ENCODE measurements at places on chromosomes 11 and 22.

GRCh38 chr11:74818283-74818946 lies 69.8 kb downstream of the RNF169 start:
- no peak for DNase-seq

- no peak for DNase-seq
Measured at GRCh38 chr11:74020539-74020938, 11.7 kb upstream of the UCP3 start.

DNA sequence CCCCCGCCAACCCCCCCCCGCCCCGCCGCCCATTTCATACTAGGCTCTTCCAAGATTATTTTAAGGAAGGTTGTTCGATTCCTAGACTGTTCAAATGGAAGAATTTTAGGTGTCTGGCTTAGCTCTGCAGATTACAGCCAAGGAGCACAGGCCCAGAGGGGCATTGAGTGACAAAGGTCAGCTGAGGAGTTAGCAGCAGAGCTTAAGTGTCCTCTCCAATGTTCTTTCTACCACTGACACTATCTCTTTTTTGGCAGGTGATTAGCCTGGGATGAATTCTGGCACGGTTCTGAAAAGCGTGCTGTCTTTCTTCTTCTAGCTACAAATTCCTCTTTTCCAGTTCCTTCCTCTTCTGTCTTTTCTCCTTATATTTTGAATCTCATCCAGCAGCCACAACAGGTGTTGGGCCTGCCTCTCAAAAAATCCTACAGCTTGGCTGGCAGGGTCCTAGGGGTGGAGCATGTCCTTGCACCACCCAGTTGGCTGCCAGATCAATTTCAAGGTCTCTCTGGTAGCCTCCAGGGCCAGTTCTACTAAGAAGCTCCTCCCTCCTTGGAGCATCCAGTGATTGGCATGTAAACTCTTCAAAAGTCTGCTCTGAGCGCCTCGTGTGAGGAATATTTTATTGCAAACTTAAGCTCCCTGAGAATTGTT lies 23.0 kb downstream of the KCNE3 start:
- no peak for DNase-seq

GRCh38 chr11:126157326-126158030 lies 54.0 kb downstream of the RPUSD4 start:
- DNase-seq = no peak

GRCh38 chr22:21714059-21714770 lies 21.4 kb downstream of the YPEL1 start:
- no peak for DNase-seq

- DNase-seq = no peak
Measured at GRCh38 chr22:40407021-40407761, 36.8 kb downstream of the SGSM3 start.

- no peak for DNase-seq
Measured at GRCh38 chr11:119530509-119530908, 107.5 kb upstream of the THY1 start.

GRCh38 chr22:27731621-27732020 lies 69.9 kb downstream of the MN1 start:
- DNase-seq = no peak

DNA sequence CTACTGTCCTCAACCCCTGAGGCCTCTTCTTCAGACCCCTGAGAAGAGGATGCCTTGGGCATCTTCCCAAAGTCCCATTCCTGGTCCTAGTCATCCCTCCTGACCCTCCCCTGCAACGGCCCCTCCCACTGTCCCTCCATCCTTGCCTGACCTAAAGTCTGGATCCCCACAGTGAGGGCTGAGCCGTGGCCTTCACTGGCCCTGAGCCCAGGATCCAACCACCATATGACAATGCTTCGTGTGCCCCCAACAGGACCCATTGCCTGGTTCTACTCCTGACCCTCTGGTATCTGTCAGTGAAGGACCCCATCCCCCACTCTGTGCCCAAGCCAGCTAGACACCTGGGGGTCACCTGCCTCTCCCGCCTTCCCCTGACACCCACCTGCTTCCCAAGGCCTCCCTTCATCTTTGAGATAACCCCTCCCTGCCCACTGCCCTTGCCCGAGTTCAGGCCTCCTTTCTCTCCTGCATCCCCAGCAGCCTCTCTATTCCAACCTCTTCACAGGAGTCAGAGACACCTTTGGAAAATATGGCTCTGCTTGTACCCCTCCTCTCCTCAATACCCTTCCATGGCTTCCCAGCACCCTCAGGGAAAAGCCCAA lies 48.0 kb downstream of the LRRC32 start:
- no peak for DNase-seq

DNA sequence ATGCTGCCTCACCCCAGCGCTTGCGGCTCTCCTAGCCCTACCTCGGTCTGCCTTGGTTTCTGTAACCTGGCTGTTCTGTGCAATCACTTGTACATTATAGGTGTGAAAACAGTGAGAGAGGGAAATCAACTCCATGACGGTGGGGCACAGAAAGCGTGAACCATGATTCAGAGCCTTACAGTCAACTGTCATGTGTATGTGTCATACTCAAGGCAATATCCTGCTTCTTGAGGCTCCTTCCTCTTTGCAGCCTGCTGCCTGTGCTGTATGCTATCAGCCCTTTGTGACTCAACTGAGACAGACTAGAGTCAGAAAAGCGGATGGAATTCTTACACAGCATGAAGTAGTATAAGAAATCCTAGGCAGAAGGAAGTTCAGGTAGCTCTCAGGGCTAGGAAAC lies 2.1 kb downstream of the NRIP3 start:
- no peak for DNase-seq

DNA sequence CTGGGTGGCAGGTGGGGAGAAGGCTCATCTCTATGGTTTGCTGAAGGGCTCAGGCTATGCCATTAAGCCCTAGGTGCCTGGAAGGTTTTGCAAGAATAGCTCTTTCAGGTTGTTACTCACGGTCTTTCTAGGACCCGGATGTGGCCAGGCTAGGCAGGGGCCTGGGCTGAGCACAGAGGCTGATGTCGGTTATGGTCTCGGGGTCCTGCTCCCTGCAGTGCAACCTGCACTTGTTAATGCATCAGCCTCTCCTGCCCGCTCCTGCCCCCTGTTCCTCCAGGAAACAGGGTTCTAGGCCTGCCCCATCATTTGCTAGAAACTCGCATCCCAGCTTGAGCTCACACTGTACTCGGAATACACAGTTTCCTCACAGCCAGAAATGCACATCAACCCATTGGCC lies 79.1 kb upstream of the SLC22A12 start:
- no peak for DNase-seq

- no peak for DNase-seq
Measured at GRCh38 chr11:98589967-98590366, 430.8 kb upstream of the CNTN5 start.

DNA sequence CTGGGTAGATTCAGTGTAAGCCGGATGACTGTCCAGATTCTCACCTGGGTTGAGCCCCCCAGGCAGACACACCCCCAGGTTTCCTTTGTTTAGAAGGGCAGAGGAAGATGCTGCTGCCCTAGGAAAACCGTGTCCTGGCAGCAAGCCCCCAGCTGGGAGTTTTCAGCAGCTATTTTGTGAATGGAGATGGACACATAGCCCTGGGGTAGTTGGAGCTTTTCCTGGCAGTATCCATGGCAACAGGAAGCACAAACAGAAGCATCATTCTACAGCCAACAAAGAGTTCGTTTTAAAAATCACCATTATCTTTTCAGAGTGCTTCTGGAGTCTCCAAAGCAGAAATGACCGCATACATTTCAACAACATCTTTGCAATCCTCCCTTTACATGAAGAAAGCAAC lies 245.5 kb downstream of the BRD1 start:
- no peak for DNase-seq

GRCh38 chr11:94537031-94537600 lies 6.6 kb upstream of the FUT4 start:
- no peak for DNase-seq

GRCh38 chr11:16357775-16358174 lies 1.4 kb upstream of the SOX6 start:
- DNase-seq = no peak

- DNase-seq = no peak
Measured at GRCh38 chr11:60761436-60762190, 4.9 kb downstream of the MS4A15 start.

DNA sequence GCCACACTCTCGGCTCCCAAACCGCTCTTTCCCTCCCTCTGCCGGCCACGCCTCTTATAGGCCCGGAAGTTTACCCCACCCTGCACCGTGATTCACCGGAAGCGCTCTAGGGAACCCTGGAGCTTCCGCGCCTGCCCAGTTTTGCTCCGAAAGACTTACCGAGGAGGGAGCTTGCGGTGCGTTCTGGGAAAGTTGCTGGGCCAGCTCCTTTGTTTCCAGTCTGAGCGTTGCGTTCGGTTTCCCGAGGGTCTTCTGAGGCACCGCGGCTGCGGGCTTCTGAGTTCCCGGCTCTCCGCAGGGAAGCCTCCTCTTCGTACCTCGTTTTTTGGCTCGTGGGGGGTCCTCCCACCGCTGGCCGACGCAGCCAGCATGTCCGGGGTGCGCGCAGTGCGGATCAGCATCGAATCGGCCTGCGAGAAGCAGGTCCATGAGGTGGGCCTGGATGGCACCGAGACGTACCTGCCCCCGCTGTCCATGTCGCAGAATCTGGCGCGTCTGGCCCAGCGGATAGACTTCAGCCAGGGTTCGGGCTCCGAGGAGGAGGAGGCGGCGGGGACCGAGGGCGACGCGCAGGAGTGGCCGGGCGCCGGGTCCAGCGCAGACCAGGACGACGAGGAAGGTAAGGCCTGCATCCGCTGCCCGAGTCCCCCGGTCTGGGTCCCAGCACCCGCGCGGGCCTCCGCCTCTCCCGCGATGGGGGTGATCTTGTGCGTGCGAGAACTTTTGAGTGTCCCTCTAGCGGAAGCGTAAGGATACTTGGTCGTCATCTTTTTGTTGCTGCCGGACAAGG lies at the start of gene MED17:
TSS of gene MED17 (plus strand) at position 138 of the 790 bp plus-strand sequence. CDS start at position 370, 232 bp downstream.
- peak; percentile 52 for DNase-seq

GRCh38 chr11:111635706-111636045 lies 33.4 kb downstream of the SIK2 start:
- DNase-seq = peak; percentile 14

DNA sequence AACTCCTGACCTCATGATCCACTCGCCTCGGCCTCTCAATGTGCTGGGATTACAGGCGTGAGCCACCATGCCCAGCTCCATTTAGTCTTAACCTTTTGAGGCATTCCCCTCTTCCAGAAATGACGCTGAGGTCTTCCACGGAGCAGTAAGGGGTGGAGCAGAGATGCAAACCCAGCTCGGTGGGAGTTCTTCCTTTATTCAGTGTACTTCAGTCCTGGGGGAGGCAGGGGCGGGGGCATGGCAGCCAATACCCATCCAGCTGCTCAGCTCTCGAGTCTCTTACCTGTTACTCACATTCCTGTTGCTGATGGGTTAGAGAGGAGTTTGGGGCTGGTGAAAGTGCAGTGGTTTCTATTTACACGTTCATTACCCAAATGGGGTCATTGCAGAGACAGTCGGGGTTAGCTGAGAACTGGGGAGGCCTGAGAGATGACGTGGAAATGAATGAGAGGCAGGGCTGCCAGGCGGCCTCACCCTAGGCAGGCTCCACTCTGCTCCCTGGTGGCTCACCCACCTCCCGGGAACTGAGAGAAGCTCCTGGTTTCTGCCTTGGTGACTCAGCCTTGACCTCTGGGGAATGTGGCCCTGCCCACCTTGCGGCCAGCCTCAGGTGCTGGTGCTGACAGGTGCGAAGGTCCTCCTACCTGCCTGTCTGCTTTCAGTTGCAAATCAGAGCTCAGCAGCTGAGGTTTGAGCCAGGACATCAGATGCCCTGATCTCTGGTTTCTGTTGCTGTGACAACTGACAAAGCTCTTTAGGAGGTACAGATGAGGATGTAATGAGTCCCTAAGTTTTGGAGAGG lies 13.4 kb upstream of the ST14 start:
- DNase-seq = no peak

- DNase-seq = no peak
Measured at GRCh38 chr22:45692549-45692948, 20.9 kb downstream of the ATXN10 start.

- DNase-seq = no peak
Measured at GRCh38 chr11:77771135-77771534, 49.4 kb downstream of the RSF1 start.

DNA sequence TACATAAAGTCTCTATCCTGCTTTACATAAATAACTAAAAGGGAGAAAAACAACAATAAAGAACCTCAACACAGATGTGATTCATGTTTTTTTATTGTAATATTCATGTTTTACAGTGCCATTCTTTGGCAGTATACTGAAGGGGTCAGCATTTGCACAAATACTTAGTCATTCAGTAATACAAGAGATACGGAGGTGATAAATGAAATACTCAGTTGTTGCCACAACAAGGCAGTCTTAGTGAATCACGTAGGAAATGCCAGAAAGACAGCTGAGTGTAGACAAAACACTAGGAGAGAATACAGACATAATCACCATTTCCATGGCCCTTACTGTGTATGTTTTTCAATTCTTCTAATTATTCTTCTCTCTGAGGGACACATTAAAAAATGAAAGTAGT lies 910.4 kb downstream of the METTL15 start:
- DNase-seq = no peak

- no peak for DNase-seq
Measured at GRCh38 chr11:12725055-12725862, 51.0 kb downstream of the TEAD1 start.

DNA sequence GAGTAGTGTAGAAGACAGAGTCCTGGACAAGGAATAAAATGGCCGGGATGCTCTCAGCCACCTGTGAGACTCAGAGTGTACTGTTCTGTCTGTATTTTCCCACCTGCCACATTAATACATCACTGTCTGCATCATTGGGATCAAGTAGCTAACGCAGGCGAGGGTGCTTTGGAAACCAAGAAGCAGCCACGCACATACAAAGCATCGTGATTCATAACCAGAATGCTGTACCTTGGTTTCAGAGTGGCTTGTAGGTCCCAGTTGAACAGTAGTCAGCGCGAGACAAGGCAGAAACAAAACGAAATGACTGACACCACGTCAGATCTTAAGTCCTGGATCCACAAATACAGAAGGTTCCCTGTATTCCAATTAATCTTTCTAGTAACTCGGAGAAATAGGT lies 198.3 kb downstream of the GRIK4 start:
- no peak for DNase-seq

DNA sequence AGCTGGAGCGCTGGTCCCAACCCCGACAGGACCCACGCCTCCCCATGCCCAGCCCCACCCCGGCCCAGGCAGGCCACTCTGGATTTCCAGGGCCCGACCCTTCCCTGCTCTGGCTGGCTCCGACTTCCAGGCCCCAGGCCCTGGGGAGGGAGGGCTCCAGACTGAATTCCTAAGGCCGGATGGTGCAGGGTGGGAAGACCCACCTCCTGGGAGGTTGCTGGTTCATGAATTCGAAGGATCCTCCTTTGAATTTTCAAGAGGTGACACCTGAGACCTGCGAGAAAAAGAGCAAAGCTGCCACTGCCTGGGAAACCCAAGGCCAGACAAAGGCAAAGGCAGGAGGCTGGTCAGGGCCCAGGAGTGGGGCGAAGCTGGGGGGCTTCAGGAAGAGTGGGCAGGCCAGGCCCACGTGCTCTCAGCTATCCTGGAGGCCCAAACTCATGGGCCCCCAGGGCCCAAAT lies 47.0 kb upstream of the LINC01488 start:
- no peak for DNase-seq

DNA sequence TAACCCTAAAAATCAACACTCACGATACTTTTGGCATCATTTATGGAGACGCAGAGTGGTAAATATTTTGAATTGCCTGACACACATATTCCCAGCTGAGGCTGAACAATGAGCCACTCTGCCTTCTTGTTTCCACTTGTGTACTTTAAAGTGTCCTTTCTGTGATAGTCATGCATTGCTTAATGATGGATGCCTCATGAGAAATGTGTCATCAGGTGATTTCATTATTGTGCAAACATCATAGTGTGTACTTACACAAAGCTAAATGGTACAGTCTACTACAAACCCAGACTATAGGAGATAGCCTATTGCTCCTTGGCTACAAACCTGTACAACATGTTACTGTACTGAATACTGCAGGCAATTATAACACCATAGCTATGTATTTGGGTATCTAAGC lies 44.2 kb downstream of the MRE11 start:
- no peak for DNase-seq

- DNase-seq = no peak
Measured at GRCh38 chr11:119970555-119971304, 167.2 kb downstream of the TRIM29 start.

Data from NCI-H1694 (cell line).